CD4-positive, alpha-beta T cell (primary cell): ENCODE measurements at places on chromosomes 3 and 15. TPM values are rescaled to one million over a fixed set of nuclear protein-coding genes. Genes with fewer than 3 reads are reported as not detected.

The BAHD1 gene
- total RNA-seq = 21.5 TPM

The HYKK gene
- total RNA-seq = 2.3 TPM

The SLC25A20 gene
- 0.41 TPM for total RNA-seq

The HCLS1 gene
- 204 TPM for total RNA-seq

The CAPN3 gene
- total RNA-seq = 8.2 TPM

The CLCN2 gene
- 3.2 TPM for total RNA-seq

The FAM3D gene
- total RNA-seq = not detected

The UACA gene
- 1.1 TPM for total RNA-seq

The MKRN3 gene
- 2.6 TPM for total RNA-seq

The LDHAL6B gene
- not detected for total RNA-seq

The CCRL2 gene
- 4.5 TPM for total RNA-seq

The WDR72 gene
- total RNA-seq = not detected

The SATB1 gene
- total RNA-seq = 393 TPM

The UPK1B gene
- total RNA-seq = not detected

The KLHL40 gene
- total RNA-seq = not detected

The PLSCR5 gene
- not detected for total RNA-seq

The CCDC39 gene
- total RNA-seq = not detected

The CCR2 gene
- total RNA-seq = 1.0 TPM

The EOGT gene
- total RNA-seq = 13.4 TPM

The ISLR gene
- not detected for total RNA-seq

The GADL1 gene
- total RNA-seq = not detected

The DOCK3 gene
- 0.93 TPM for total RNA-seq

The ZNF385D gene
- not detected for total RNA-seq

The LINS1 gene
- 39.6 TPM for total RNA-seq

The IFT122 gene
- total RNA-seq = 26.7 TPM

The RTP1 gene
- total RNA-seq = not detected

The MYRIP gene
- total RNA-seq = not detected

The MYH15 gene
- 0.05 TPM for total RNA-seq

The STX19 gene
- not detected for total RNA-seq

The CNTN4 gene
- total RNA-seq = not detected

The GOLGA8J gene
- not detected for total RNA-seq

The SLC51A gene
- total RNA-seq = not detected

The GOLGA8S gene
- total RNA-seq = 0.14 TPM

The GCNT3 gene
- total RNA-seq = not detected
